ENCODE measurements at places on chromosomes 3 and 15.
A peak's percentile ranks its signal among the peaks of the same experiment; 100 is the strongest.

DNA sequence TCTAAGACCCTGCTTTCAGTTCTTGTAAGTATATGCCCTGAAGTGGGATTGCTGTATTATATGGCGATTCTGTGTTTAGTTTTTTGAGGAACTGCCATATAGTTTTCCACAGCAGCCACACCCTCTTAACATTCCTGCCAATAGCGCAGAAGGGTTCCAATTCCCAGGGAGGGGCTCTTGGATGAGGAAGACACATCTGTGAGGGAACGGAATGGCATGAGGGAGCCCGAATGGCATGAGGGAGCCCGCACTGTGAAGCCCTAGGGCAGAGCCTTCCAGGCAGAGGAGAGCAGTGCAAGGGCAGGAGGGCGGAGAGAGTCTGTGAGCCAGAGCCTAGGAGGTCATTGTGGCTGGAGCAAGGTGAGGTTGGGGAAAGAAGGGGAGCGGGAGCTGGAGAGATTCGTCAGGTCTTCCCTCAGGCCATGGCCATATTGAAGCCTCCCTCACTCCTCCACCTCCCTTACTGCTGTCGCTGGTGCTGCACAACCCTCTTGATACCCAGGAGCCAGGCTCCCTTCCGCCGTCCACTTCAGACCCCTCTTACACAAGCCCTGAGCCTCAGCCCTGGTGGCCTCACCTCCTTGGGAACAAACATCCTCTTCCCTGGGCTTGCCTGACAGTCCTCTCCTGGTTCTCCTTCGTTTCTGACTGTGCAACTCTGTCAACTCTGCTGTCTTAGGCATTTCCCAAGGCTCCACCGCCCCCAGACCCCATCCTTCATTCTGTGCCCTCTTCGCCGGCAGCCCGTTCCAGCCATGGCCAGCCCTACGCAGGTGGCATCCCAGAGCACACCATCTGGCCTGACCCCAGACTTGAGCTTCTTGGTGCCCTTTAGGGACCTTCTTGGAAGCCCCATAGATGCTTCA, 51.4 kb downstream of the FGD5 start:
- no peak for DNase-seq

GRCh38 chr3:184016811-184017671, 643 bp downstream of the ABCC5 start:
- peak; percentile 58 for DNase-seq

DNA sequence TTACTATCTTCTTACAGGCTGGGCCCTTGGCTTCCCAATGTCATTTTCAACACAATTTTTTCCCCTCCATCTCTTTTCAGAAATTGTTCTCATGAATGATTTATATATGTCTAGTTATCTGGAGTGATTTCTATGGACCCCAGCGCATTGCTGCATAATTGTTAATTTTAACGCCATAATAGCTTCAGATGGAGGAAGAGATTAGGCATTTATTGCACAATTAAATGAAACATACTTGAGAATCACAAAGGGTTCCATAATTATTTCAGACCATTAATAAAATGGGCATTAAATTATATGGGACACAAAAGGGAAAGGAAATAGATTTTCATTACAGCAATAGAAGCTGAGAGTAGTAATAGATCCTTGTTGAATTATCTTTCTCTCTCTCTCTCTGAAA, 70.3 kb upstream of the SOX14 start:
- DNase-seq, result no peak

GRCh38 chr3:44860117-44860516, 1.6 kb upstream of the TMEM42 start:
- no peak for DNase-seq
